ENCODE measurements at places on chromosomes 12 and 14.

GRCh38 chr12:117533687-117534086, 172.3 kb upstream of the NOS1 start:
- no peak for DNase-seq

GRCh38 chr12:49907352-49907751, 3.7 kb upstream of the FAIM2 start:
- no peak for DNase-seq

DNA sequence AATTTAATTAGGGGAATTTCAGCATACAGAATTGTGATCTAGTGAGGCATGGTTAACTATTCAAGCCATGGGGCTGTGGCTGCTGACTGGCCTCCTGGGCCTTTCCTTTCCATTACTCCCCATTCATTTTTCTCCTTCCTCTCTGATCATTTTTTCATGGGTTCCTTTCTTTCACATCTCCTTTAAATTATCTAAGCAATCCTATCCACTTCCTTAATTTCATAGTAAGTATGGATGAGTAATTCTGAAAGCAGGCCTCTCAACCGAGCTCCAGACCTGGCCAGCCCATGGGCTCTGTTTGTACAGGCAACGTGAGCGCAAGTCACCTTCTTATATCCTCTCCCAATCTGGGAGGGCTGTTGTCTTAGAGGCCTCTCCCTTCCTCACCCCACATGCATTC, 13.4 kb downstream of the CKAP4 start:
- DNase-seq: no peak

DNA sequence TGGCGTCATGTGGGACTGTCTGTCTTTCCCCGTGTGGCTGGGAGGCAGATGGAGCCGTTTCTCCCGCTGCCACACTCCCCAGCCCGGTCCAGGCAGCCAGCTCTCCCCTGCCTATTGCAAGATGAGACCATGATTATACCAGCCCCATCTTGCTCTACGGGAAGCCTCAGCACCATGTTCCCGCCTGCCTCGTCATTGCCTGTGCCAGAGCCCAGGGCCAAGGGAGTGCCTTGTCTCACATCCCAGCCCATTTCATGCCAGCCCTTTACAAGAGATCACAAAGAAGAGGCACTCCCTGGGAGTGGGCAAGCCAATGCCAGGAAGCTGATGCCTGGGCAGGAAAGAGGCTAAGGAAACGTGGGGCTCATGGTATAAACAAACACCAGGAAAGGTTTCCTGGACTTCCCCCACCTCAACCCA, 23.9 kb downstream of the GPR68 start:
- DNase-seq: no peak

DNA sequence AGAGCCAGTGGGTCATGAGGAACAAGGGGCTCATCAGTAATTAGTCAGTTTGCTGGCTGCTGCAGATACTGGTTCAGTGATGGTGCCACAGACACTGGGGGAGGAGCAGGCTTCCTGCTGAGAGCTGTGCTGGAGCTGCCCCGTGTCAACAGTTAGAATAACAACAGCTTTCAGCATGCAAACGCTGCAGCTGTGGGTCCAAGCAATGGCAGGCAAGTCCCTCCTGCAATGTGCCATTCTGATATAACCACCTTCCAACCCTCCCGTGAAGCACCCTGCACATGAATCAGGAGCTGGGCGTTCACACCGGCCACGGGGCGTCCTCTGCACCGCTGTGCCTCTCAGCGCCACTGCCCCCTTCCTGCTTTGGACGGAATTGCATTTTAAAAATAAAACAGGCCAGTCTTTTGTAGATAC, 258.4 kb upstream of the SFSWAP start:
- no peak for DNase-seq

DNA sequence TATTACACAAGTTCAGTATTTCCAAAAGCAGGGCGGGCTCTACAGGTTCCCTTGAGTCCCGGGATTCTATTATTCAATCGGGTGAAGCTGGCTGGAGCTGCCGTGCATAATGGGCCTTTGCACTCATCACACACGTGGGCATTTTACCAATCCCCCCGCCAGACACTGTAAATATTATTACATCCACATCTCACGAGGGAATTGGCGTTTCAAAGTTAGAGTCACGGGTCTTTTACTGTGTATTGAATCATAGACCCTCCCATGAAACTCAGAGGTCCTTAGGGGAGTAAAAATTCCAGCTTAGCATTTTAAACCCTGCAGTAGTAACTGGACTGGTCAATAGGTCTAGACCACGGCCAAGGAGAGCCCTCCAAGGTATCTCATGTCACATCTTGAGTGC, 70.3 kb downstream of the MAP1LC3B2 start:
- no peak for DNase-seq

- no peak for DNase-seq
These were observed 16.5 kb downstream of the SLC24A4 start for GRCh38 chr14:92339426-92339825.

DNA sequence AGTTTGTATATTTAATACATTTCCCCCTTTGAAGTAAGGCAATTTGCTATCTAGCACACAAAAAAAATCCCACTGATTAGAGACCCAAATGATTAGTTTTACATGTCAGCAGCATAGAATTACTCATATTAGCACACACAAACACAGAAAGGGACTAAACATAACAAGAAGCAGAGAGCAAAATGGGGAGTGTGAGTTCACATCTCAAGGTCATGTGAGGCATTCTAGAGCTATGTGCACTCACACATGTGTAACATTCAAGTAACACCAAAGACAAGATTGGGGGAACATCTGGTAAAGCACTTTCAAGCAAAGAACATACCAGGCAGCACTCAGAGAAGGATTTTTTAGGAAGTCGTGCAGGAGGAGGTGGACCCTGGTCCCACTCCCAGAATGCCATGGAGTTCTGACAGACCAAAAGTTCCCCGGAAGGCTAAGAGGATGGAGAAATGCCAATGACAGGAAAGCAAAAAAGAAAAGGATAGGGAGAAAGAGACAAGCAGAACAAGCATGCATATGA, 105.8 kb upstream of the SINHCAF start:
- DNase-seq: no peak

DNA sequence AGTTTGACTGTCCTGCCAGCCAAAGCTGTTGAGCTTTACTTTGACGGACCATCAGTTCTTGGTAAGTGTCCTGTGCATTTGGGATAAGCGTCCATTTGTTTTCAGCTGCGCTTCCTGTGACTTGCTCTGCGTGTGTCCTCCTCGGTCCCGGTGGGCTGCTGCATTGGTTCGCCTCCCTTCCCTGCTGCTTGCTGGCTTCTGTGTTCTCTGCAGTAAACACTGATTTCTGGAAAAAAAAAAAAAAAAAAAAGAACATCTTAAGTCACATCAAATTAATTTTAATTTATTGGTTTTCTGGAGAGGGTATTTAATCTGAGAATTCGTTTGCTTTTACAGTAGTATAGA, 264.1 kb downstream of the SEC23A start:
- DNase-seq: no peak
